ENCODE measurements at places on chromosomes 1 and 21.
A peak's percentile ranks its signal among the peaks of the same experiment; 100 is the strongest.

GRCh38 chr21:16069178-16070112 lies 339.7 kb downstream of the USP25 start:
- no peak for DNase-seq

- DNase-seq = no peak
These were observed 195.0 kb upstream of the OLFM3 start for GRCh38 chr1:102191723-102192122.

DNA sequence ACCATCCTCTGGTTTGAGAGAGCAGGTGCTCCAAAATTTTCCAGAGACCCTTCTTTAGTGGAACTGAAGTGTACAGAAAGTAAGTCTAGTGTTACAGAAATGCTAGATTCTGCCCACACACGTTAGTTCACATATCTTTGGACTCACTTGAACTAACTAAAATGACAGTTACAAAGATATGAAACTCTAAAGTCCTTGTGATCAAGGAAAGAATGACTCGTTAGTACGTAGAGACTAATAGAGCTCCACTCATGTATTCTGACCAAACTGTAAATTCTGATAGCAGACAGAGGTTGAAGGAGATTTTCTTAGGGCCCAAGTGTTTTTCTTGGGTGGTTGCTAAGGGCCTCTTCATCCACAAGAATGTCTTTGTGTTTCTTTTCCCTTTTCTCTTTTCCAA lies 491.5 kb upstream of the B3GALT2 start:
- no peak for DNase-seq

DNA sequence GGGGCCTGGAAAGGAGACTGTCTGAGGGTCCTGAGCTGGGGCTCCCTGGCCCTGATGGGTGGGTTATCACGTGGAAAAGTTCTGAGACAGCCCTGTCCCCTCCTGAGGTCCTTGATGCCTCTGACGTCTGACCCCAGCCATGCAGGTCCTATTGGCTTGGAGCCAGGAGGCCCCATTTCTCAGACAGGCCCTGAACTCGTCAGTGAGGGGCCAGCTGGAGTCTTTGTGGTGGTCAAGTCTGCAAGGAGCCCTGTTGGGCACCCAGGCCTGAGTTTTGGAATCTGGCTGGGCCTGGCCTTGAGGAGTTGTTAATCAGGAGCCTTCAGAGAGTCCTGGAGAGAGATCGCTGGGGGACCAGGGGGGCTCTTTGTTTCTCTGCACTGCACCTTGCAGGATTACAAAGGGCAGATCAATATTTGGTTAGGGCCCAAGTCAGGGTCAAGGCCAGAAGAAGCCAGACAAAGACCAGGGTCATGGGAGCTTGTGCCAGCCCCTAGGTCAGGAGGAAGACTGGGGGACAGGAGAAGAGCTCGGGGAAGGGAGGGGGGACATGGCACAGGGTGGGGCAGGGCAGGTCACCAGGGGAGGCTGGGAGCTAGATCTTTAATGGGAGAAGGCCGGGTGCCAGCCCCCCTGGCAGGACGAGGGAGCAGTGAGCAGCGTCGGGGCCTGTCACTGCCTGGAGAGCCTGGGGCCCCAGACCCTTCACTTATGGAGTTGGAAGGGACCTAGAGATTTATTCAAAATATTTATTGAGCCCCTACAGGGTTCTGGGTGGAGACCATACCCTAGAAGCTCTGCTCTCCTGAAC lies 83.2 kb downstream of the PTPRU start:
- no peak for DNase-seq

DNA sequence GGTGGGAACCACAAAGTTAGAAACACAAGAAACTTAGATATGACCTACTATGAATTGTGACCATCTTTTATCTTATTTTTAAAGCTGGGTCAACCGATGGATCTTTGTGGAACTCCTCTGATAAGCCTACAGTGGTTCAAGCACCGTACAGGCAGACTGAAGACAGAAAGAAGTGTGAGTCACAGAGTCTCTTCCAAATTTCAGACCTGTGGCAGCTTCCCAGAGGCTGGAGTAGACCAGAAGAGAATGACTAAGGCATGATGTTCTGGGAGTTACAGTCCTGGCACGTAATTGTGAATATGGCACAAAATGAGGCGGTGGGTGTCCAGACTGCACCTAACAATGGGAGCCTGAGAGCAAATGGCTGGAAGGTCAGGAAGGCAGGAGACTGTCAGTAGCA lies 70.0 kb downstream of the LMO4 start:
- DNase-seq = peak; percentile 32

DNA sequence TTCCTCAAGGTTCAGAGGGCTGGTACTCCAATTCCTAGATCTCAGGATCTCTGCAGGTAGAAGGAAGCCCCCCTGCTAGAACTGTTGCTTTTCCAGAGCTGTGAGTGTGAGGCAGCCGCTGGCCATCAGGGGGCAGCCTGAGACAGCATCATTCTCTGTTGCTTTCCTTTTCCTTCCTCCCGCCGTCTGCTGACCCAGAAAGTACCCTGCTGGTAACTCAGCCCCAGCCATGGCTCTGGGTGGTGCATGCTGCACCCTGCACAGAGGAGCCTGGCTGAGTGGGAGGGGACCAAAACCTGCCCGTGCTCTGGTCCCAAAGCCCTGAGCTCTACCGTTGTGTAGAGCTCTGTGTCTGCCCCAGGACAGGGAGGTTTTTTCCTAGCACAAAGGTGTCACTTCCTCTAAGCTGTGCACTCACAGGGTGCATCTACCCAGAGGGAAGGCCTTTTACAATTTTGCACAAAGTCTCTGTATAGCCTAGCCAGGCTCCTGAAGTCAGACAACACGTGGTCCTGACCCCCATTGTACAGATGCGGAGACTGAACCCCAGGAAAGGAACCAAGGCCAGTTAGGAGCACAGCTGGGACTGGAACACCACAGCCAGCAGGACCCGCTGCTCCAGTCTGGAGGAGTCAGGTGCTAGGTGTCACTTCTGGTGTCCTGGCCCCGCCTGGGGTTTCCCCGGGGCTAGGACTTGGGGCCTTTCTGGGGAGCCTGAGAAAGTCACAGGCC lies 5.6 kb upstream of the FAM131C start:
- DNase-seq = peak; percentile 17

DNA sequence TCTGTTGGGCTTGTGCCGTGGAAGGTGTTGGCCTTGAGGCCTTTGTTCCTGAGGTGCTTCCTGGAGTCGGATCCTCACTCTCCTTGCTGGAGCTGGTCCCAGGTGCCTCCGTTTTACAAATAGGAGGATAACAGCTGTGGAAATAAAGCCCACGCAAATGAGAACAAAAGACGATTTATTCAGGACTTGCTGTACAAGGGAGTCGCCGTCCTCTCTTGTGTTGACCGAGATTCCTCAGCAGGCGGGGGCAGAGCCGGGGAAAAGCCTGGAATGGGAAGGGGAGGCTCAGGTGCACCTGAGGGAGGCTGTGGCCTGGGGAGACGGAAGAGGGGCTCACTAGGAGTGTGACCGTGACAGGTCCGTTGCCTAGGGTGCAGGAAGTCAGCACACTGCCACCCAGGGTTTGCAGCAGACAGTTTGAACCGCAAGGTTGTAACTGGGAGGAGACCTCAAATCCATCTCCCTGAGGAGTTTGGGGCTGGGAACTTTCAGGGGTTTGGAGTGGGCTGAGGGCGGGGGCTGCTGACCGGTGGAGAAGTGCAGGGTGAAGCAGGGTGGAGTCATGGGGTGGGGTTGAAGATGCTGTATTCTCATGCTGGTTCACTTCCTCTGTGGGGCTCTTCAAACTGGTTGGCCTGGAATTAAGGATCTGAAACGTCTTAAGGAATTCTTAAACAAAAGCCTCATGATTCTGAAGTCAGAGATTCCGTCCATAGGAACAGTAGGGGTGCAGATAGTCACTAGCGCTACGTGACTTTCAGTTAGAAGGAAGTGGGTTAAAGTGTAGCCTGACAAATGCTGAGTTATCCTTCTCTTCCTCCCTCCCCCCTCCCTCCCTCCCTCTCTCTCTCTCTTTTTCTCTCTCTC lies 2.6 kb upstream of the CSTB start:
- DNase-seq = no peak

- DNase-seq = no peak
These were observed 404.2 kb downstream of the PLPP3 start for GRCh38 chr1:56175211-56175610.

GRCh38 chr21:32403201-32403777 lies 9.2 kb upstream of the EVA1C start:
- DNase-seq = no peak

DNA sequence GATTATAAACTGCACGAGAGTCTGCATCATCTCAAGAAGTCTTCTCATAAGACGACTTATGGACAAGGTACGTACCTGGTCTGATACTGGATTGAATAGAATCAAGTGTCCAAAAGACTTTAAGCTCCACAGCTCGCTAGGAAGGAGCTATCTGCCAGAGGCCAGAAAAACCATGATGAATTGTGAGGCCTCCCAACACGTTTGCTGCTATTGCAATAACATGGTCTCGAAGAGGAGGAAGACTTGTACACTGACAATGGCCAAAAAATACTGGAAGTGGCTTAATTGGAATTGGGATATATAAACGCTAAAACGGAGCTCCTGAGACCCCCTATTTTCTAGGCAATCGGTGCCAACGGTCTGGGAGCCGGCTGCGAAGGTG lies 534 bp downstream of the DNAJC28 start:
- DNase-seq = no peak

DNA sequence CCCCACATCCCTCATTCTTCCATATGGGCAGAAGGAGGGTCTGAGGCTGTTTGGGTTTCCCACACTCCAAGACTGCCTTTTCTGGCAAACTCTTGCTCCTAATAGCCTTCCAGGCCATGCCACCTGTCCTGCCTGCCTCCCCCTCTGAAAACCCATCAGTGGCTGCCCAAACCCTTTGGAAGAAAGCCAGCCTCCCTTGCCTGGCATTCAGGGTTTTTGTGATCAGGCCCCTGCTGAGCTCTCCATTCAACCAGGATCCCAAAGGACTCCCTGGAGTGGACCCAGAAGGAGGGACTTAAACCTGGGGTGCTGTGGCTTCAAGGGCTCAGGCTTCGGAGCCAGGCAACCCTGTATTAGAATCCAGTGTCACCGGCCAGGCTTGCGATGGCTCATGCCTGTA lies 4.2 kb upstream of the GUCA2A start:
- no peak for DNase-seq

GRCh38 chr1:151156515-151156819 lies at the start of gene TNFAIP8L2:
Gene TNFAIP8L2, plus strand, starts transcription at chr1:151156649. Its CDS starts 2,049 bp downstream, at chr1:151158698.
- no peak for DNase-seq

DNA sequence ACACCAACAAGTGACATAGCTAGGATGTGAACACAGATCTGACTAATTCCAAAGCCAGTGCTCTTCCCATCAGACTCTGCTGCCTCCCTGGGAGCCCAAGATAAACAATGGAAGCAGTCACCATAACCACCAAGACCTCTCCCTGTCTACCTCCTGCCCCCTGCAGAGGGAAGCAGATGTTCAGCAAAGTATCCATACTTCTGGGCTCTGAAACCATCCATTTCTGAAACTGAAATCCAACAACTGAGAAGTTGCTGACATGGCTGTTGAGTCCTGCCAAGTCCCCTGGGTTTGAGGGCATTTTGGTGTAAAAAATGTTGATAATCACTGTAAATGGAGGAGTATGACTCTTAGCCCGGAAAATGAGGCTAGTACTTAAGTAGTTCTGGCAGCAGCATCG lies 102.1 kb downstream of the TYW3 start:
- no peak for DNase-seq
